Stimulated activated CD8-positive, alpha-beta memory T cell treated with anti-CD3 and anti-CD28 coated beads, Interleukin-7, amount 100 ng/mL, for 4 hours (primary cell): ENCODE measurements at places on chromosomes 1 and 21.
A peak's percentile ranks its signal among the peaks of the same experiment; 100 is the strongest.

DNA sequence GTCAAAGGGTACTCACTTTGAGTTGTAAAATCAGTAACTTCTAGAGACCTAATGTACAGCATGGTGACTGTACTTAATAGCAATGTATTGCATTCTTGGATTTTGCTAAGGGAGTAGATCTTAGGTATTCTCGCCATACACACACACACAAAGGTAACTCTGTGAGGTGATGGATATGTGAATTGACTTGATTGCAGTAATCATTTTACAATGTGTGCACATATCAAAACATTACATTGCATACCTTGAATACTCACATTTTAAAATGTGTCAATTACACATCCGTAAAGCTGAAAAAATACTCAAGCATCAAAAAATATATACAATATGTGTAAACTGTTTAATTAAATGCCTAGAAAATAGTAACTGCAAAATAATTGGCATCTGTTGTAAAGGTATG is 86.0 kb downstream of the SLC35F3 start:
- DNase-seq: no peak

DNA sequence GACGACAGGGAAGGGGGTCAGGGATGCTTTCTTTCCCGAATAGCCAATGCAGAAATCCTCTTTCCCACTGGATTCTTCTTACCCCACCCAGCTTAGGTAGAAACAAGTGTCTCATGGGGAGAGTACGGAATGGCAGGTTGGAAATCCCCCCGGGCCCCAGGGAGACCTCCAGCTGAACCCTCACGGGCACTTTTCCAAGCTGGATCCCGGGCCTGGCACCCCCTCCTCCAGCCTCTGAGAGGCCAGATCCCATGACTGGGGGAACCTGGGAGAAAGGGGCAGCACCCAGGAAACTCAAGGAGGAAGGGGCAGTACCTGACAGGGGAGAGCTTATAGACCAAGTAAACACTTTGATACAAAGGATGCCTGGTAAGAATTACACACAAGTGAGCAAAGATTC is 1.3 kb downstream of the PKP1 start:
- DNase-seq: no peak

- DNase-seq: no peak
Measured at GRCh38 chr1:236645016-236645680, 40.8 kb upstream of the HEATR1 start.

- peak; percentile 47 for DNase-seq
Measured at GRCh38 chr1:211352985-211353515, 26.4 kb downstream of the TRAF5 start.

DNA sequence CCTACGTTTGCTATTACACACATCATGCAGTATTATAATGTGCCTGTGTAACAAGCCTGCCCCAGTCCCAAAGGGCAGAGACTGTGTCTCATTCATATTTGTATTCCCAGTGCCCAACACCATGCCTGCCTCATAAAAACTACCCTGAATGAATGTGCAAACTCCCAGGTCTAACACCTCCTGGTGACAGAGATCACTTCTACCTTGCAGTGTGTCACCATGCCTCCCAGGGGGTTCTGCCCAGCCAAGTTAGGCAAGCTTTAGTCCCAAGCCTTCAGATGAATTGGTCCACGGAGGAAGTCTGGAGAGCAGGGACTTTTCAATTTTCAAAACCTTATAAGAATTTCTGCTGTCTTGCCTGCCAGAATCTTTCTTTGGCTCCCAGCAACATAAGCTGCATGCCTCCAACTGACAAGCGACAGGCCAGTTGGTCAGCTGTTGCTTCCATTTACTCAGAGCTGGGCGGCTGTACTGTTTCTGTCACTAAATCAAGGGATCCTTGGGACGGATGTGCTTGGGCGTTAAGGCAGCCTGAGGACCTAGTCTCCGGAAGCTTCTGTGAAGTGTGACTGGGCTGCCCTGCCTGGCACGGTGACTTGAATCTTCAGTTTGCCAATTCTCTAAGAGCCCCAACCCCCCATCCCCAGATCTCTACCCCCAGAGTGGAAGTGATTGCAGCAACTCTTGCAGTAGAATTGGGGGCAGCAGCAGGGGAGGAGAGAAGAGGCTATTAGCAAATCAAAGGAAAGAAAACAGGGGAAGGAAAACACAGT is 1.2 kb downstream of the RXRG start:
- DNase-seq: no peak

- DNase-seq: no peak
Measured at GRCh38 chr1:69483246-69483645, 84.5 kb upstream of the LRRC7 start.

DNA sequence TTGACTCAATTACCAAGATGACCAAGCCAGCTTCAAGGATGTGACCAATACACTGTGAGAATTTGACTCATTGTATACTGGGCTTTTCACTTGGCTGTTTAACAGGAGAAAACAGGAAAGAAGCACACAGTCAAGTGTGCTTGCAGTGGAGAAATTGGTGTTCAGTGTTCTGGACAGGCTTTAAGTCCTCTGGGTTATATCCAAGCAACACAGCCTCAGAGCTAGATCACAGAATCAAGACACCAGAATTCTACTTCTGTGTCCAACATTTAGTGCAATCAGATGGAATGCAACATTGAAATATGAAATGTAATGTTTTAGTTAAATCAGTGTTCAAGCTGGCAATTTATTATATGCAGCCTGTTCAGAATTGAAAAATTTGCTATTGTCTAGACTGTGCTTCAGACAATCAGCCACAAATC is 694.4 kb downstream of the LTN1 start:
- no peak for DNase-seq

GRCh38 chr1:221727146-221728036 is 14.5 kb downstream of the DUSP10 start:
- no peak for DNase-seq

GRCh38 chr1:61109158-61109557 is 26.8 kb downstream of the NFIA start:
- DNase-seq: no peak

- DNase-seq: no peak
Measured at GRCh38 chr1:27400082-27400962, 7.9 kb downstream of the GPR3 start.

GRCh38 chr1:221039616-221040015 is 160.4 kb downstream of the HLX start:
- no peak for DNase-seq

GRCh38 chr21:33734291-33734690 is 92.0 kb downstream of the ITSN1 start:
- no peak for DNase-seq

DNA sequence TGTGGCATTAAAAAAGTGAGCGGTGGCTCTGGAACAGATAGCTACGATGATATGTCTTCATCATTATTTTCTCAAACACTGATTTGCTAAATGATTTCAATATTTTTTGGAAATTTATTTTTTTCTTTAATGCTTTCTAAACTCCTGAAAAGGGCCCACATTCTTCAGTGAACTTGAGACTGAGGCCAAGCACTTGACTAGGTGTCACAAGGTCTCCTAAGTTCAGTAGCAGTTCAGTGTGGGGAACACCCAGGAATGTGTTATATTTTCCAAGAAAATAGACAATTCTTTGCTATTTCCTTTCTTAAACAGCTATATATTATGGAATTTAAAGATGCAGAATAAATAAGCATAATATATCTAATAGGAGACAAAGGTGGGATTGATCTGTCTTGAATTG is 850.9 kb downstream of the USP25 start:
- no peak for DNase-seq

DNA sequence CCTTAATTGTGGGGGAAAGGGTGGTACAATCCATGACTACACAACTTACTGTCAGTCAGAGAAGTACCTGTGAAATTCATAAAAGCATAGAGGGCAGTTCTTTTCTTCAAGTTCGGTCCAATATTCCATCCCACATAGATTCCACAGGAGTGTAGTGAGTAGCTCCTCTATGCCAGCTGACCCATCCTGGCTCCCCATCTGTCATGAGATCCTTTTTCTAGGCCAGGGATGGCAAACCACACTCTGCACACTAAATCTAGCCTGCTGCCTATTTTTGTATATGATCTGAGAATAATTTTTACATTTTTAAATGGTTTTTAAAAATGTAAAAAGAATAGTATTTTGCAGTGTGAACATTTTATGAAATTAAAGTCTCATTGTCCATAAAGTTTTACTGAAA is 107.0 kb upstream of the TSPAN2 start:
- no peak for DNase-seq

- DNase-seq: no peak
Measured at GRCh38 chr21:18089786-18090185, 154.8 kb upstream of the CHODL start.

DNA sequence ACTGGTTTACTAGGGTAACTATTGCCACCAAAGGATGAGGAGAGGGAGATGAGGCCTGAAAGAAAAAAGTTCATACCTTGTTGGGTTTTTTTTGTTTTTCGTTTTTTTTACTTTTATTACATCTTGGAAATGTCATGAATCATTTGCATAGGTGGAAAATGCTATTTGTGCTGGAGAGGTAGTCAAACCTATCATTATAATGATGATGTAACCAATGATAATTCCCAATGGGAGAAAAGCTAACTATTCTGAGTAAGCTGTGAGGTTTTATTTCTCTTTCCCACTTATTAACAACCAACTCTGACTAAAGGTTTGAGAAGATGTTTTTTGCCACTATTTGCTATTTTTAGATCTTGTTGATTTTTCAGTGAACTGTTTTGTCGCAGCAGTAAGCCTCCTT is 29.0 kb downstream of the SH3GLB1 start:
- no peak for DNase-seq

- DNase-seq: no peak
Measured at GRCh38 chr1:76269155-76269554, 194.6 kb downstream of the ST6GALNAC3 start.

DNA sequence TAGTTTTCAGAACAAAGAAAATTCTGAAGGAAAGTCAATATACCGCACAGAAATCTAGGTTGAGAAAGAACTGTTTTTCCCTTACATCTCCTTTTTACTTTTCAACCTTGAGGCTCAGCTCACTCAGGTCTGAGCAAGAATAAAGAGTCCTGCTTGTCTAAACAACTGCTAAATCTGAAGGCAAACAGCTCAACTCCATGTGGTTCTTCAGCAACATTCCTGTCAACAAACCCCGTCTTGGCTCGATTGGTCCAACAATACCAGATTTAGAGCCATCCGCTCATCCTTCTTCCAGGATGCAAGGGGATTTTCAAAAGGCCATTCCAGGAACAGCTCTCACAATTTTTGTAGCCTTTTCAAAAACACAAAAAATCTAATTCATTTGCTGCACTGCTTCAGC is 119.8 kb downstream of the HLCS start:
- no peak for DNase-seq

GRCh38 chr21:36803816-36804439 is 105.0 kb downstream of the SIM2 start:
- DNase-seq: no peak

DNA sequence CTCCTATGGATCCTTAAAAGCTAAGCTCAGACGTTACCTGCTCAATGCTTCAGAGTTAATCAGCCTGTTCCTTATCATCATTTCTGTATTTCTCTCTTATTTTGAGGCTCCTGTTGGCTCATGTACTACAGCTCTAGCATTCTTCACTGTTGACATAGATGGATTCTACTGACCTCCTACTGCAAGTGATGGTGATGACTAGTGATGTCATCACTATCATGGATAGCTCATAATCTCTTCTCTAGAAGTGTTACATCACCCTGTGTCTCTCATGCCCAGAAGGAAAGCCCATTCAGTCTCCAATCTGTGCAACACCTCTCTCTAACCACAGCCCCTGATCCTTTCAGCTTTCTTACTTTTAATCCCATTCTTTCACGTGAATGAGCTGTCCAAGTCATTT is 168.2 kb upstream of the DPT start:
- DNase-seq: no peak

DNA sequence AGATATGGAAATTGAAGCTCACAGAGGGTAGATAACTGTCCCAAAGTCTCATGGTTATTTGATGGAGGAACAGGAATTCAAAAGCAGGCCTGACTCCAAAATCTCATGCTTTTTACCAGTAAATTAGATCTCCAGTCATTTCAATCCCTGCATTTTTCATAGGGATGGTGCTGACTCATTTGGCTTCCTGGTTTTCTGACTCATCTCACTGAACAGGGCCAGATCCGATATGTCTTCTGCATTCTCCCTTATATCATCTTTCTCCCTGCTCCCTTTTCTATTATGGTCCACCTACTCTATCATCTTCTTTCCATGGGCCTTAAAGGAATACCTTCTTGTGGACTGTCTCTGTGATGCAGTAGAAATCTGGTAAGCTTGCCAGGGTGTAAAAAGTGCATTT is 187.2 kb downstream of the FGGY start:
- DNase-seq: no peak

DNA sequence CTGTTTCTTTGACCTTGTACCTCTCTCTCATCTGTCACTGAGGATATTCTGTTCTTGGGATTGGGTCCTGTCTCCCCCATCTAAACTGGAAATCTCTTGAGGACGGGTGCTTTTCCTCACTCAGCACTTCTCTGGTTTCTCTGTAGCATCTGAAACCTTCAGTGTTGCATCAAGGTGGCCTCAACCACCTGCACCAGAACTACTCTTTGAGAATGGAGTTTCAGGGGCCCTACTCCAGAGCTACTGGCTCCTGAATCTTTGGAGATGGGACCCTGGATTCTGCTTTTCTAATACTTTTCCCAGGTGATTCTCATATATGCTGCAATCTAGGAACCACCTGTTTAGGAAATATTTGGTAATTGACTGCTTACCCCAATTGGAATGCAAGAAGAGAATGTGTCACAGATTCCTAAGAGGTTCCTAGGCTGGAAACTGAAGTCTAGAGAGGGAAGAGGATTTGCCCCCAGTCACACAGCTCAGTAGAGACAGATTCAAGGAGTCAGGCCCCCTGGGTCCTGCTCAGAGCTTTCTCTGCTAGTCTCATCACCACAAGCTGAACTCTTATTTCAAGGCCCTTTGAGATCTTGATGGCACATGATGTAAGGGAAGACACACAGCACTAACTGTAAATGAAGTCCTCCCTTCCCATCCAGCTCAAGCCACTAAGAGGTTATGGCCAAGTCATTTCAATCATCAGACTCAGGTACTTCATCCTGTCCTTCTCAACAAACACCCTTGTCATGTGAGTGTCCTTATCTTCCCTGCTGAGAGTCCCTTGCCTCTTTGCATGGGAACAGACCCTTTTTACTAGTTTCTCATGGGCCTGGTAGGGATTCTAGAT is 48.7 kb downstream of the EIF2D start:
- DNase-seq: no peak

DNA sequence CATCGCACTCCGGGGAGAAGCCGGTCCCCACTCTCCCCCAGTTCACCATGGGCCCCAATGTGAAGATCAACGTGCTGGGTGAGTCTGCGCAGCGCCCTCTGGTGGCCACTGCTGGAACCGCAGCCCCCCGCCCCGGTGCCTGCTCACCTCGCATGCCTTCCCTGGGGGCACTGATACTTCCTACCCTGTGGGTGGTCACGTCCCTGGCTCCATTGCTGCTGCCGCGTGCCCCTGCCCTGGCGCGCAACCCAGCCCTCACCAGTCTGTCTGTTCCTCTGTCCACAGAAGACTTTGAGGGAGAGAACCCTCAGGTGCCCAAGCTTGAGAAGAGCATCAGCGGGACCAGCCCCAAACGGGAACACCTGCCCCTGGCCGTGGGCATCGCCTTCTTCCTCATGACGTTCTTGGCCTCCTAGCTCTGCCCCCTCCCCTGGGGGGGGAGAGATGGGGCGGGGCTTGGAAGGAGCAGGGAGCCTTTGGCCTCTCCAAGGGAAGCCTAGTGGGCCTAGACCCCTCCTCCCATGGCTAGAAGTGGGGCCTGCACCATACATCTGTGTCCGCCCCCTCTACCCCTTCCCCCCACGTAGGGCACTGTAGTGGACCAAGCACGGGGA is 7.6 kb downstream of the EFNA3 start:
- DNase-seq: peak; percentile 67
